A549 treated with RU486 at 1 μM for 4 hours (cell line): ENCODE measurements at places on chromosomes 6 and 20. TPM values are rescaled to one million over a fixed set of nuclear protein-coding genes. Genes with fewer than 3 reads are reported as not detected.

PNLDC1 gene
- total RNA-seq, result 0.11 TPM in 1 of 5 replicates, not detected in the others

GNMT gene
- 0.18 to 0.24 TPM (median 0.19 TPM) in 3 of 5 replicates, not detected in the others for total RNA-seq

TRAPPC3L gene
- total RNA-seq, result not detected in 5 replicates

IL17A gene
- not detected in 5 replicates for total RNA-seq

MEP1A gene
- not detected in 5 replicates for total RNA-seq

JPH2 gene
- total RNA-seq, result 0.81 to 1.2 TPM (median 0.88 TPM) in 5 replicates

SLC17A1 gene
- 0.08 to 0.10 TPM in 2 of 5 replicates, not detected in the others for total RNA-seq

DEFB132 gene
- not detected in 5 replicates for total RNA-seq

RHAG gene
- total RNA-seq, result 0.09 to 0.10 TPM in 2 of 5 replicates, not detected in the others

FAXC gene
- 5.1 to 7.1 TPM (median 6.7 TPM) in 5 replicates for total RNA-seq

EYS gene
- 0.02 to 0.33 TPM in 2 of 5 replicates, not detected in the others for total RNA-seq

POU5F1 gene
- 2.8 to 6.0 TPM (median 4.1 TPM) in 5 replicates for total RNA-seq

DDX43 gene
- not detected in 5 replicates for total RNA-seq

DOK5 gene
- total RNA-seq, result not detected in 5 replicates

GRM1 gene
- total RNA-seq, result 0.05 to 0.08 TPM (median 0.06 TPM) in 4 of 5 replicates, not detected in the other

OR2B6 gene
- total RNA-seq, result 0.20 to 0.21 TPM in 2 of 5 replicates, not detected in the others

BTN1A1 gene
- not detected in 5 replicates for total RNA-seq

TRERF1 gene
- total RNA-seq, result 5.3 to 8.8 TPM (median 7.4 TPM) in 5 replicates

QKI gene
- total RNA-seq, result 40.7 to 73.9 TPM (median 51.9 TPM) in 5 replicates
